Activated CD4-positive, alpha-beta T cell treated with anti-CD3 and anti-CD28 coated beads, Interleukin-2, amount 50 U/mL, for 24 hours (primary cell): ENCODE measurements at places on chromosomes 4 and X.

- no peak for DNase-seq
Observed at GRCh38 chr4:44145868-44146267, 302.7 kb downstream of the KCTD8 start.

GRCh38 chrX:12610079-12610478, 181.1 kb upstream of the PRPS2 start:
- no peak for DNase-seq

GRCh38 chr4:51880016-51880915, 37.3 kb downstream of the DCUN1D4 start:
- no peak for DNase-seq

GRCh38 chr4:7218686-7219085, 26.3 kb downstream of the SORCS2 start:
- DNase-seq: no peak

- no peak for DNase-seq
Observed at GRCh38 chr4:168751263-168752225, 254.7 kb downstream of the PALLD start.

- DNase-seq: no peak
Observed at GRCh38 chr4:165784672-165785071, 88.4 kb upstream of the TLL1 start.

DNA sequence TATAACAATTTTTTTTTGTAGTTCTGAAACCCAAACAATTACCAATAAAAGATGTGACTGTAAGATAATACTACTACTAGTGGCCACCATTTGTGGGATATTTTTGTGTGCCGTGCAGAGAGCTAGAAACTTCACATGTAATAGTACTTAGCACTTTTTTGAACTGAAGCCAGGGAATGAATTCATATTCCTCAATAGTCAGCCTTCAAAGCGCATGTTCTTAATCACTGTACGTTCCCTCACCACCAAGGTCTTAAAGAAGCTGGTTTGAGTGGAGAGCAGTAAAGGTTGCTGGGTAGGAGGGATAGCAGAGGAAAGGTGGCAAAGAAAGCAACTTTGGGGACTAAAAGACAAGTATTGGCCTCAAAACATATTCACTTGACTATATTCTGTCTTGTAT, 9.6 kb upstream of the RUFY3 start:
- DNase-seq: no peak

DNA sequence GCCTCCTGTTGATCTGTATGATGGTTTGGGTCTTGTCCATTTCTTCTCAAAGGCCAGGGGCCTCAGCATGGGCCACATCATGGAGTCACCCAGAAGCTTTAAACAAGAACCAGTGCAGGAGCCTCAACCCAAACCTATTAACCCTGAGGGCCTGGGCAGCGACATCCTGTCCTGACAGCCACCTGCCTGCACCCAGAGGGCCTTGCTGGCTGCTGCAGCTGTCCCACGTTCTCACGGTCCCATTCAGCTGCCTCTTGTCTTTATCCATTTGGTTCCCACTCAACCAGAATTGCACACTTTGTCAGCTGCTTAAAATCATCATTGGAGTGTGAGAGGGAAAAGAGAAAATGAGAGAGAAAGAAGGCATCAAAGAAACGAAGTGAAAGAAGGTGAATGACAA, 21.6 kb downstream of the C4orf50 start:
- DNase-seq: no peak

DNA sequence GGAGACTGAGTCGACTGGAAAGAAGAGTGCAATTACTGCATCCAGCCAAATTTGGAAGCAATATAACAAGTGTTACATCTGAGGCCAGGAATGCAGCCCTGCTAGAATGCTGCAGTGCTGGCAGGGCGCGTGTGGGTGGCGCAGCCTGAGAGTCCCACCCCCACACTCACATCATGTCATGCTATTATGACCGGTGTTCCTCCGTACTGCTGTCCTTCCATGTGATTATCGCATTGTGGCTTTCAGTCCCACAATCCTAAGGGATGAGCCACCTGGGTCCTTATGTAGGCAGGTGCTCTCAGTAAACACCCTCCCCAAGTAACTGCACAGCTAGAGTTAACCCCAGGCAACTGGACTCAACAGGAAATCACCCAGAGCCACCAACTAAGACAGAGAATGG, 122.6 kb upstream of the CPEB2 start:
- DNase-seq: no peak

DNA sequence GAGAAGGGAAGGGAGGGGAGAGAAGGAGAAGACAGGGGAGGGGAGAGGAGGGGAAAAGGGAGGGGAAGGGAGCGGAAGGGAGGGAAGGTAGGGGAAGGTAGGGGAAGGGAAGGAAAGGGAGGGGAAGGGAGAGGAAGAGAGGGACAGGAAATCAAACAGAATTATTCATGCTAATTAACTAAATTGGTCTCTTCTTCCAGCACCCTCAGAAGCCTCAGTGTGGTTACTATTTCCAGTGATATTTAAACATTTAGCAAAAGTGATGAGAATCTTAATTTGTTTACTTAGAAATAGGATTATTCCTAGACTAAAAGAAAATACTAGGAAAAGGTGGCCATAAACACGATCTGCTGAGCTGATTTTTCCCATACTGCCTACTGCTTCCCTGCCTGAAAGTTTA, 193.1 kb upstream of the CPEB2 start:
- no peak for DNase-seq

- DNase-seq: no peak
Observed at GRCh38 chrX:133306316-133306715, 88.2 kb upstream of the TFDP3 start.

GRCh38 chr4:141410839-141411238, 190.1 kb downstream of the ZNF330 start:
- no peak for DNase-seq

DNA sequence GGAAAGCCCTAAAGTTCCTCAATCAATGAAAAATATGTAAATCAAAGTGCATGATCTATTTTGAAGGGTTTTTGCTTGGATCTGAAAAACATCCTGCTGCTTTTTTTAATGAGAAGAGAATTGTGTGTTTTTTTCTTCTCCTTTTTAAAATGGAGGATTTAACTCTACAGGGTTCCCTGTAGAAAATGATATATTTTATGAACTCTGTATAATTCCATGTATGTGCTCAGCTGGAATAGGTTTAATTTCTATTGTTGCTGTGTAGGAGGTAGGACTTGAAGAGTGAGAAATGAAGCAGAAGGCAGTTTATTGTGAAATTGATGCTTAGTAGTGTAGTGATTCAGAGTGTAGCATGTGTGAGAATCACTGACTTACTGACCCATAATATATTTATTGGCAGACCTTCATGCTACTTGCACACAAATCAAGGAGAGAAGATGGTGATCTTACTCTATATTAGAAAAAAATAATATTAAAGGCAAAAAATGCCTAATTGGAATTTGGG, 286.8 kb upstream of the FSTL5 start:
- no peak for DNase-seq

DNA sequence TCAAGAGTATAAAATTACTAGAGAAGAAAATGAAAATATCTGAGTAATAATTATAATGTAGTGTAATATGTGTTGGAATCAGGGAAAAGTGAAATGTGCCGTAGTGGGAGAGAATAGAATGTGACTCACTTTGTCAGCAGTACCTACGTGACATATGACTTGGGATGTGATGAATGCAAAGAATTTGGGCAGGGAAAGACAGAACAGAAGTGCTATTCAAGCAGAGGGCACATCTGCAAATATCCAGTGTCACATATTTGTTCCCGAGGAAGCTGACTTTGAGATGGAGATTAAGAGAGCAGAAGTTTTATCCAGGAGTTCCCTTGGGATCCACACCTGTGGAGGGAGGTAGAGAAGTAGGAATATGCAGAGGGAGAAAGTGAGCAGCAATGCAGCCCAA, 69.3 kb upstream of the HS3ST1 start:
- DNase-seq: no peak

GRCh38 chrX:24479924-24480323, 14.8 kb downstream of the PDK3 start:
- DNase-seq: peak; percentile 26

DNA sequence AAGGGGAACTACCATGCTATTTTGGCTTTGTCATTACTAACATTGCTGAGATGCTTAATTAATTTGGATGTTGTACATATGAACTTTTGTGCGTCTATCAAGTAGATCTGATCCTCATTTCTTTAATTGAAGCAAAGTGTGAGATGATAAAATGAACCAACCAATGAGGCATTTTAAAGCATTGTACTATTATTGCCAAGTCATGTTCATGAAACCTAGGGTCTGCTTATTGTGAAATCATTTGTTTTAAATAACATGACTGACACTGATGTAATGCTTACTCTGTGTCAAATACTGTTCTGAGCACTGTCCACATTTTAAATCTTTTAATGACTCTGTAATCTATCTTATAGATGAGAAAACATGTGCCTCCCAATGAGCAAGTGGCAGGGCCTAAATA, 57.7 kb downstream of the C4orf33 start:
- DNase-seq: no peak

- DNase-seq: no peak
Observed at GRCh38 chrX:150573702-150574101, 5.3 kb downstream of the MTM1 start.

DNA sequence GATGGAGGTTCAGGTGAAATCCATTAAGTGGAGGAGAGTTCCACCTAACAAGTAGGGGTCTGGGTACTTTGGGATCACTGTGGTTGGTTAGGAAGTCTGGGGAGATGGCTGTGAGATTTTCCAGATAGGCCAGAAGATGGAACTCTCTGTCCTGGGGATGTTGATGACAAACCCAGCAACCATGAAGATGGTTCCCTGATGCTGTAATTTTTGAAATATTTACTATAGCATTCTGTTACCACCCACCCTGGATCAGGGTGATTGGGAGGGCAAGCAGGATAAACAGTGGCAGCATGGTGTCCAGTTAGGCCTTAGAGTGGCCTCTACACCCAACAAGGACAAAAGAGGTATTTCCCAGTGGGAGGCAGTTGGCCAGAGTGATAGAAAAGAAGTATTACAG, 15.9 kb upstream of the NELFA start:
- DNase-seq: no peak

- no peak for DNase-seq
Observed at GRCh38 chr4:37895271-37895670, 4.4 kb downstream of the TBC1D1 start.

DNA sequence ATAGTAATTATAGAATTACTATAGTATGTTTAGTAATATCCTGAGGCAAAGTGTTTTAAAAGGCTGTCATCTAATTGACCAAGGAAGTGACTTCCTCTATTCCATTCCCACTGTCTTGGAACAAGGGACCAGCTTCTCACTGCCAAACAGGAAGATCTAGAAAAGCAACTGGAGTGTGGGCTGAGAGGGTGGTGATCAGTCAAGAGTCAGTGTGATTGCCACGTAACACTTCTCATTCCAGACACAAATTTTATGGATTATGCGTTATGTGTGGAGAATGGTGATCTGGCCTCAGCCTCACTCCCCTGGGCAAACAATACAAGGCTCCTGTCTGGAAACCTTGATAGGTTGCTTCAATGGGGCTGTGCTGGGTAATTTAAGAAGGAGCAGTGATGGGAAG, 60.0 kb downstream of the RRAGB start:
- DNase-seq: no peak
